Right ventricle myocardium inferior (tissue), 1 donor: ENCODE measurements at places on chromosomes 7 and 10. TPM values are rescaled to one million over a fixed set of nuclear protein-coding genes. Genes with fewer than 3 reads are reported as not detected.

LIPF gene
- not detected for total RNA-seq

DNA sequence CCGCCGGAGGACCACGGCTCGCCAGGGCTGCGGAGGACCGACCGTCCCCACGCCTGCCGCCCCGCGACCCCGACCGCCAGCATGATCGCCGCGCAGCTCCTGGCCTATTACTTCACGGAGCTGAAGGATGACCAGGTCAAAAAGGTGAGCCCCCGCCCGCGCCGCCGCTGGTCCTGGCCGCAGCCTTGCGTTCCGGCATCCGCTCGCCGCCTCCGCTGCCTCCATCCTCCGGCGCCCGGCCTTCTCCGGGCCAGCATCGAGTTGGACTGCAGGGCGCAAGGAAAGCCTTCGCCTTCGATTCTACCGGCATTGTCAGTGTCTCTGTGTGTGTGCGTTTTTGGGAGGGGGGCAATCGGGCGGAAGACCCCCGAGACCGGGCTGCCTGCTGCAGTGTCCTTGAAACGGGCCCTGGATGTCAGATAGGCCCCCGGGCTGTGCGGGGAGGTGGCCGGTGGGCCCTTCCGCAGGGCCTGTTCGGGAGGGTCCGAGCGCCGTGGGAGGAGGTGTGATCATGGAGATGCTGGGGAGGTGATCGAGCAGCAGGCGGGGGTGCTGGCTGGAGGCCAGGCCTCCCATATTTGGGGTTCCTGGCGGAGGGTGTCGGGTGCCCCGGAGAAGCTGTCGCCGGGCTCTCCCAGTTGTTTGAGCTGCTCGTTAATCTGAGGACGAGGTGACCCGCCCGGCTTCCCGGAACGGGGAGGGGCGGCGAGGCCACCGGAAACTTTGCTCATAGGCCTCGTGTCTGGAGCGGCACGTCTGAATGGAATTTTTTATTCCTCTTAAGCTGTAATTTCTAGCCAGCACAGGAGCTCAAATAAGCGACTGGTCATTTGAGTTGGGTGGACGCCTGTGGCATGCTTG lies 40.8 kb downstream of the HK1 start:
- peak; percentile 86 for DNase-seq

DNA sequence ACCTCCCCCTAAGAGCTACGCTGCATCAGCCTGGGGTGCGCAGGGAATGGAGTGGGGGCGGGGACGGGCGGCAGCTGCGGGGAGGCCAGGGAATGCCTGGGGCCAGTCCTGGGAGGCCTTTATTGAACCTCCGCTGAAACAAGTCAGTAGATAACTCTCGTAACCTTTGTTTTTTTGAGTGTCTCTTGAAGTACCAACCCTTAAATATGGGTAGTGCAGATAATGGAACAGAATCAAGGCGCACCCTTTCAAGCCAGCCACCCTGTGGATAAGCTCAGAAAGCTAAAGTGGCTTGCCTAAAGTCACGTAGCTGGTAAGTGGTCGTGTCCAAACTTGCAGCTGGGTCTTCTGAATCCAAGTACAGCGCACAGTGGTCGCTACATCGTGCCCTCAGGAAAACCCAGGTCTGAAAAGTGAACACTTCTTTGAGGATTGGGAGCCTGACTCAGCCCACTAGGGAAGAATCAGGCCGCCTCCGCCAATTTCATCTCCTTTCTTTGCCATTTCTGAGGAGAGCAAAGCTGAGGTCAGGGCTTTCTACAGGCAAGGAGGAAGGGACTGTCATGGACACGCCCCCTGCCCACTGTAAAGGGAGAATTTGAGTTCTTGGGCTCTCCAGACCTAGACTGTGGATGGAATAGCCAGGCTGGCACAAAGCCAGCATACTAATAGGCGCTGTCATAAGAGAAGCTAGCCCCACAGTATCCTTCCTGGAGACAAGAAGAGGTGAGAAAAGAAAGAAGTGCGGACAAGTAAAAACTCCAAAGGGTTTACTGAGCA lies 3.2 kb upstream of the EGR2 start:
- no peak for DNase-seq

- DNase-seq = no peak
Measured at GRCh38 chr7:131621652-131622051, 65.2 kb upstream of the PODXL start.

DNA sequence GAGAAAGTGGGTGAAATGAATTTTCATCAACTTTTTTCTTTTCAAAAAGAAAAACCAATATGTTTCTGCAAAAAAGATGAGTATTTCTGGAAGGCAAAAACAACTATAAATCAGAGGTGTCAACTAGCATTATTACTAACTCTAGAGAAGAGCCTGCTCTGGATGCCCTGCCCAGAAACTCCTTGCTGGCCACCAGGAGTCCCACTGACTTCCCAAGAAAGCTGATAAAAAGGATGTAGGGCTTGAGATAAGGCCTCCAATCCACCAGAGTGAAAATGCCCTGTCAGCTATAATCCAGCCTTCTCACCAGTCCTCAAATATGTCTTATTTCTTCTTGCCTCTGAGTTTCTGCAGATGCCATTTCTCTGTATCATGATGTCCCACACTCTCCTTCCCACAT lies 16.7 kb upstream of the FZD1 start:
- DNase-seq = no peak

DNA sequence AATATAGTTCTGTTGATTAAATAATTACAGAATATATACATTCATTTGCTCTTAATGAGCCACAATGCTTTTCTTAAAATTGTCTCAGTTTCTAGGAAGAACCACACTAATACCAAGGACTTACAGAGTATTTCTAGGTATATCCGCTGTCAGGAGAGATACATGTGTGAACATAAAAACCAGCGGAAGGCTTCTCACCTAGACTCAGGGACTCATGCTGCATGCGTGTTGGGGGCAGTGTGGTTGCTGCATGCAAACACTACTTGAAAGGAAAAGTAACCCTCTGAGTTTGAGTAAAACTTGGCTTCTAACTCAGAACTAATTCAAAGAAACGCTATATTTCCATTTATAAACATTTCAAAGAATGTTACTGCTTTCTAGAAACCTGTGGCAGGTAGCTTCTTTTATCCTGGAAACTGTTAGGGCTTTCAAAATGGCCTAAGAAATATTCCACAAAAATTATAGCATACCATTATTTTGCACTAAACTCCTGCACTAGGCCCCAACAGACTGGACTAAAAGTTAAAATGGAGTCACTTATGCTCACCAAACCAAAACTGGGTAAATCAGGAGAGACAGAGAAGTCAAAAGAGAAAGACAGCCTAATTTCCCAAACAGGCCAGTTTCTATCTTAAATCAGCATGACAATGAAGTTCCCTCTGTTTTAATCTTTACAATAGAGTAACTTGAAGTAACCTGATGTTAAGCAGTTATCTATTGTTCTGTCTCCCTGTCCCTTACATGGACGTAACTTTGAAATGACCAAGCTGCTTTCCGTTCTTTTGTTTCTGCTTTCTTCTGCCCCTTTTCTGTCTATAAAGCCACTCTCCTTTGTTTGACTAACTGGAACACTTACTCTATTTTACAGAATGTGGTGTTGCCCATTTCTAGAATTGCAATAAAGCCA lies 95.2 kb upstream of the FAM133B start:
- DNase-seq = no peak

- no peak for DNase-seq
Measured at GRCh38 chr7:143954135-143954534, 509 bp upstream of the OR2F1 start.

ADAM12 gene
- total RNA-seq = 0.35 TPM
